ENCODE measurements at places on chromosomes 2 and 18.

DNA sequence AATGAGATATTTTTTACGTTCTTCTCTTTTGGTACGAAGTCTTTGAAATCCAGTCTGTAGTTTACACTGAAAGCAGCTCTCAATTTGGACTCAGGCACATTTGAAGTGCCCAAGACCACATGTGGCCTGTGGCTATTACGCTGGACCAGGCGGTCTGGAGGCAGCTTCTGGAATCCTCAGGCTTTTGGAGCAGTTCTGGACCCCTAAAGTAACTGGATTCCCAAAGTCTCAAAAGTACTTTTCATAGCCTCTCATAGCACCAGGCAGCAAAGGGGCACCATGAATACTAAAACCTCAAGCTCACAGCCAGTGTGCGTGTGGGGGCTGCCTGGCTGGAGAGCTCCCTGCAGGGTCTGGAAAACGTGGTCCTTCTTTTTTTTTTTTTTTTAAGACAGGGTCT, 119.0 kb downstream of the SMAD7 start:
- no peak for DNase-seq

- no peak for DNase-seq
Observed at GRCh38 chr2:39667104-39667885, 1.6 kb downstream of the TMEM178A start.

DNA sequence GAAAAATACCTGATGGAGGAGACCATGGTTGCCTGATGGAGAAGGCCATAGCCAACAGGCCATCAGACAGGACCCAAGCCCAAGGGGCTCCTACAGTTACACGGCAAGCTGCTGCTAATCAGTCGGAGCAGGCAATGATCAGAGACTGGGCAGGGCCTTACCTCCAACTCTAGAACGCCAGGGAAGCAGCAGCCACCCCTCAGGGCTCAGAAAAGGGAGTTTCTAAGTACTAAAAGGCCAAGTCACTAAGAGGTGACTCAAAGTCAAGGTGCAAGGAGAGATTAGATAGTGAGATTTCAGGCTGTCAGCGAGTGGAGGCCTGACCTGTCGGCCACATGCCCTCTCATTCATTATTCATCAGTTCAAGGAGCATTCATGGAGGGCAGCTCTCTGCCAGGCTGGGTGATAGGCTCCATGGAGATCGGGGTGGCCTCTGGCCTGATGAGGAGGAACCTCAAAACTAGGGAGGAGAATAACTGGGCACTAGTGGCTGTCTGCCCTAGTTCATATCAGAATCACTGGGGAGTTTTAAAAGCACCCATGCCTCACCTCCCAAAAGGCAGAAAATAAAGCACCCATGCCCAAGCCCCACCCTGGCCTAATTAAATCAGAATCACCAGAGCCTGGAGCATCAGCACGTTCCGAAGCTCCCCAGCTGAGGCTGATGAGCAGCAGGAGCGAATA, 3.6 kb downstream of the VIL1 start:
- DNase-seq: no peak

DNA sequence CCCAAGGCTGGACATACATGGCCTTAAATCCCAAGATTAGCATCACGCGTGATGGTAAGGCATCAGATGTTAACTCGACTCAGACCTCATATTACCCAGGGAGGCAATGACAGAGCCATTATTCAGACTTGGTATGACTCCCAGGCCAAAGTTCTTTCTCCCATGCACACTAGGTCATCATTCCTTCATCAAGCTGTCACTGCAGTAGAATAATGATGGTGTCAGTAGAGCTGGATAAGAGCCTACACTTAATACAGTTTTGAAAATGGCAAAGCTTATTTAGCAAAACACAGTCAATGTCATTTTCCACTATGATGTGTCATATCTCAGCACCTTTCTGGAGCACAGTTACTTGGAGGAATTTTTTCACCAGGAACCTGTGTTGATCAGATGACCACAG, 663.3 kb downstream of the SUCLG1 start:
- no peak for DNase-seq

DNA sequence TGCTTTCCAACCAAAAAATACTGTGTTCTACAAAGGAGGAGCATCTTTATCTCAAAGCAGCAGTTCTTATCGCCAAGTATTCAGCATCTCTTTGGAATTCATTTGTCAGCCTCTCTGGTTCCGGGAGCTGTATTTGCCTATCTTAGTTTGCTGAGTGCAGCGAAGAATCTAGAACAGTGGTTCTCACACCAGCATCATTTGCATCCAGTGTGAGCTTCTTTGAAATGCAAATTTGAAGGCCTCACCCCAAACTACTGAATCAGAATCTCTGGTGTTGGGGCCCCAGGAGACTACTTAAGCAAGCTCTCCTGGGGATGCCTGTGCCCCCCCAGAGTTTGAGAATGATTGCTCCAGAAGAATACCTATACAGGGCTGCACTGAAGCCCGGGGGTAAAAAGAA, 1.5 kb upstream of the PTPN2 start:
- no peak for DNase-seq

- no peak for DNase-seq
Observed at GRCh38 chr2:59684116-59684770, 869.2 kb downstream of the BCL11A start.

GRCh38 chr2:182300608-182301007, 126.2 kb downstream of the PDE1A start:
- no peak for DNase-seq

GRCh38 chr2:130369311-130369964, 13.6 kb downstream of the PTPN18 start:
- no peak for DNase-seq

DNA sequence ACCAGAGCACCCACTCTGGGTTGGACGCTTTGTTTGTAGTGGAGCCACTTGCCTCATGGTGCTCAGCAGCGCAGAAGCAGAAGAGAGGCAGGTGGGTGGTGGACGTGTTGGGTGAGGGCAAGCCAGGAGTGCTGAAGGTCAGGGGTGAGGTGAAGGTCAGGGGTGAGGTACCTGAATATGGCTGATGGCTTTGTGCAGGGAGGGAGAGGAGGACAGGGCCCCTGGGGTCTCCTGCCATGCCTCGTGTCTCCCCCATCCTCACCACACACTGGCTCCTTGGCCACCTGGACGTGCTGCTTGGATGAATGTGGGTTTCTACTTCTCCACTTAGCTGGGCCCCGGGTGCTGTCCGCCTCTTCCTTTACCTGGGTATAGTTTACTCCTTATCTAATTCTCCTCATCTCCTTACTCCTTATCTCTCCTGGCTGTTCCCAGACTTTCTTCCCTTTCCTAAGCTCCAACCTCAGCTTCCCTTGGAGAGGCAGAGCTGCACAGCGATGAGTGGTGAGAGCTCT, 68.1 kb downstream of the DYSF start:
- no peak for DNase-seq

DNA sequence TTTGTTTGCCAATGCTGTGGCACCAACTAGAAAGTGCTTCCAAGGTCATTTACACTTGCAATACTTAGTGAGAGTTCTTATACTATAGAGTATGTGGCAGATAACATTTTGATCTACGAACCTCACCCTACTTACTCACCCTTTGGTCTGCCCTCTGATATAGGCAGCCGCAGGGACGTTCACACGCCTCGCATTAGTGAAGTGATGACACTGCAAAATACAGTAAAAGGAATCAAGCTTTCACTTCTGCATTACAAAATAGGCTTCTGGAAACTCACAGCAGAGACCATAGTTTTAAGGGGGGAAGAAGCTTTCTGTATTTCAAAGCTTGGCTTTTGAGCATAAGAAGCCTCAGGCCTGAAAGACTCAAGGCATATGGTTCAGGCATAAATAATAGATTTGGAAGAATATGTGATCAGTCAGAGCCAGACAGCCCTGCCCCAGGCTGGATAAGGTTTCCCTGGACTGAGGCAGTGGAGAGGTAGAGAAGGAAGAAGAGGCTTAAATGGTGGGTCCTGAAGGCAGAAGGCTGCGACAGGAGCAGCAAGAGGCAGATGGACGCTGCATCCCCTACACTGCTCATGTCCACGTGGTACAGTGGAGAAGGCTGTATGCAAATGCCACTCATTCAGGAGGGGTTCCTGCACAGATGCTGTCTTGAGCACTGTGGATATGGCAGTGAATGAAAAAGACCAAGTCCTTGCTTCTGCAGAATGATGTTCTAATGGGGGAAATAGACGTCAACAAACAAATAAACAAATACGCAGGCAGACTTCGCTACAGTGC, 63.1 kb downstream of the FECH start:
- DNase-seq: no peak

- DNase-seq: no peak
Observed at GRCh38 chr2:29714333-29714732, 207.1 kb downstream of the ALK start.

DNA sequence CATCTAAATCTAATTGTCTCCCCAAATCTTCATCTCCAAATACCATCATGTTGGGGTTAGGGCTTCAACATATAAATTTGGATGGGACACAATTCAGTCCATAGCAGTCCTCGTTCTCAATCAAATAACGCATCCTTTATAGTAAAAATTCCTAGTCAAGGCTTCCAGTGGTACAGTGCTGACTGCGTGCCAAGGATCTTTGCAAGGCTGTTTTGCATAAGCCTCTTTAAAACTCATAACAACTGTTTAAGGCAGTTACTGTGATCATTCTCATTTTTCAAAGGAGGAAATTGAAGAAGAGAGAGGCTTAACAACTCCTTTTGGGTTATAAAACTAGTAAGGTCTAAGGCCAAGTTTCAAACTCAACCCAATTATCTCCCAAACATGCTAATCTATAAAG, 666.9 kb downstream of the NYAP2 start:
- no peak for DNase-seq

- DNase-seq: no peak
Observed at GRCh38 chr2:19494241-19494640, 135.8 kb upstream of the OSR1 start.

GRCh38 chr2:180728928-180729559, 251.4 kb upstream of the UBE2E3 start:
- peak; percentile 41 for DNase-seq

DNA sequence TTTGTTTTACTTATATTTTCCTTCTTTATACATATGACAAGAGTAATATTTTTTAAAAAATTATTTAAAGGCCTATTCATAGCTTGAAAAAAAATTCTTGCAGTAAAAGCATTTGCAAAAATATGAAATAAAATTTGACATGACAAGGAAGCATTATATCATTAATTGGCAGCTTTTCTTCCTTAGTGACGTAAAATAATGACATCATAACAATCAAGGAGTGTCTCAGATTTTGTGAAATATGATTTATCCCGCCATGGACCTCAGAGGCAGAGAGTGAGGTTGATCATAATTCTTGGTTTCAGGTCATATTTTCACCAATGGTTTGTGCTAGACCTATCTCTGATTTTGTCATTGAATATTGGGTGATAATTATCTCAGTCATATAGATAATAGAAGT, 176.0 kb downstream of the MIB1 start:
- DNase-seq: no peak

All from glomerular endothelial cell (primary cell).